ENCODE measurements at places on chromosomes 3 and 15. TPM values are rescaled to one million over a fixed set of nuclear protein-coding genes. Genes with fewer than 3 reads are reported as not detected.

Gene PRR23A
- not detected for total RNA-seq

Gene MOBP
- total RNA-seq: 0.27 TPM

Gene CCDC80
- 19.4 TPM for total RNA-seq

Gene LDHAL6B
- total RNA-seq: not detected

Gene GTF2A2
- total RNA-seq: 153 TPM

Gene SIDT1
- 1.0 TPM for total RNA-seq

Gene RETNLB
- not detected for total RNA-seq

Gene LEKR1
- 1.6 TPM for total RNA-seq

GRCh38 chr3:115512565-115513415 lies 110.5 kb upstream of the GAP43 start:
- DNase-seq: no peak

- no peak for DNase-seq
Measured at GRCh38 chr15:39086641-39087040, 494.2 kb upstream of the THBS1 start.

- DNase-seq: peak; percentile 63
Measured at GRCh38 chr3:61627768-61628185, 66.4 kb downstream of the PTPRG start.

- DNase-seq: no peak
Measured at GRCh38 chr3:97658668-97659285, 105.8 kb upstream of the ARL6 start.

DNA sequence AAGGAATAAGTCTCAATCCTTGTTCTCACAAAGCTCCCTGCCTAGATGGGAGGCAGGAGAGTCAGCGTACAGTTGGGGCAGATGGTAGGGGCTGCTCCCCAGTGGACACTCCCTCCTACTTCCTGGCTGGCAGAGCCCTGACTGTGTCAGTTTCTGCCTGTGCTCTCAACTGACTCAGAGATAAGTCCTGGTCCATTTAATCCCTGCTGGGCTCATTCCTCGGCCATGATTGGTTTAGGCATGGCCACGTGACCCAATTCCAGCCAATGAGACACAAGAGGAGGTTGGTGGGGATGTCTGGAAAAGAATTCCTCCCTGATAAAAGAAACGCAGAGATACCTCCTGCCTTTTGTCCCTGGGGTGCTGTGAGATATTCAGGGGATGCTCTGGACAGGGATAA lies 118.1 kb upstream of the SLC6A11 start:
- DNase-seq: no peak

- no peak for DNase-seq
Measured at GRCh38 chr3:42690191-42690590, 4.9 kb downstream of the KLHL40 start.

DNA sequence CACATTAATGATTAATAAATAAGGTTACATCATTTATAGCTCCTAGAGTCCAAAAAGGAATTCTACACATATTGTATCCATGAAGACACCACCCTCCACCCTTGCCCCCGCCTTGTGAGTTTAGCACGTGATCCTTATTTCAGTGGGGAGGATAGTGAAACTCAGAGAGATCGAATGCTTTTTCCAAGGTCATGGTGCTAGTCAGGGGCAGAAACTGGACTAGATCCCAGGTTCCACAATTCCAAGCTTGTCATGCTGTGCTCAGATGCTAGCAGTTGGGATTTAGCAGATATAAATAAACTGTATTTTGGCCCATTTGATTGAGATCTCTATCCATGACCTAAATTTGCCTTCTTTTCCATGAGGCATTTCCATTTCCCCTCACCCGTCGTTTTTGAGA lies 227.4 kb upstream of the THRB start:
- DNase-seq: no peak

DNA sequence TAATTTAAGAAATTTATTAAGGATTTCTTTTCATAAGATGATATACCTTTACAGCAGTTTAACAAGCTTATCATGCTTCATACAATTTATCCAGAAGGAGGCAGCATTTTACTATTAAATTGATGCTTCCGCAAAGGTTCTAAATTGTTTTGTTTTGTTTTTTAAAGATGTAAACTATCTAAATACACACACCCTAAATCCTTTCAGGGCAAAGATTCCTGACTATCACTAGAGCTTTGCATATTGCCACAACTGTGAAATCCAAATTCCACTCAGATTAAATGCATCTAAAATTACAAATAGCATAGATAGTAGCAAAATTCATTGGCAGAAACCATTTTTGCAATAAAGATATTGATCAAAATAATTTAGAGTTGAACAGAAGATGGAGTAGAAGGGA lies 44.5 kb upstream of the CCNL1 start:
- DNase-seq: no peak

DNA sequence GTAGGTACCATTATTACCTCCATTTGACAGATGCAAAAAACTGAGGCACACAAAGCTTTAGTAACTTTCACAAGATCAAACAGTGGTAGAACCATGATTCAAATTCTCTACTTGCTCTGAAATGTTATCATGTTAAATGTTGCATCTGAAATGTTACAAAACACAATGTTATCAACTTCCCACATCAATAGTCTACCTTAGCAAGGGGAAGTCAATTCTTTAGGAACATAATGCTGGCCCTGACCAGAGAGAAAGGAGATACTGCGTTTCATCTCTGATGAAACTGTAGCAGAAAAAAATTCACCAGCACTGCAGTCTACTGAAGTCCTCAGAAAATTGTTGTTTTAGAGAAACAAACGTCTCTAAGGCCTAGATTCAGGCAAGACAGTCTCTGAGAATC lies 174.1 kb downstream of the SATB1 start:
- DNase-seq: no peak

- peak; percentile 17 for DNase-seq
Measured at GRCh38 chr15:77839970-77840905, 207.5 kb upstream of the LINGO1 start.

DNA sequence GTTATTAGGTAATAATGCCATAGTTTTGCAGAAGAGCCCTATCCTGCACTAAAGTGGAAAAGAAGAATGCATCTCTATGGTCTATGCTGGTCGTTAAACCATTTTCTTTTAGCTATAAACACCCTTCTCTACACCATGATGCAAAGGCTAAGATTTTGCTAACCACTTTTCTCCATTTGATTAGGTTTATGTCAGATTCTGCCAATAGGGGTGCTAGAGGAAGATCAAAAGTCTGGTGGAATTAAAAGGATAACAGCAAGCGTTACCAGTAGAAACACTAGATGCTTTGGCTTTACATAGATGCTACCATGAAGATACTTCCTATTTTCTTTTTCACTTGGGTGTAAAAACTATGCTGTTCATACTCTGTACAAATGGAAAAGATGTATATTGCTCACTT lies 669.8 kb upstream of the ARPP21 start:
- no peak for DNase-seq

- no peak for DNase-seq
Measured at GRCh38 chr15:90680371-90680935, 36.7 kb upstream of the BLM start.

- no peak for DNase-seq
Measured at GRCh38 chr3:126017362-126017761, 48.4 kb downstream of the ROPN1B start.

DNA sequence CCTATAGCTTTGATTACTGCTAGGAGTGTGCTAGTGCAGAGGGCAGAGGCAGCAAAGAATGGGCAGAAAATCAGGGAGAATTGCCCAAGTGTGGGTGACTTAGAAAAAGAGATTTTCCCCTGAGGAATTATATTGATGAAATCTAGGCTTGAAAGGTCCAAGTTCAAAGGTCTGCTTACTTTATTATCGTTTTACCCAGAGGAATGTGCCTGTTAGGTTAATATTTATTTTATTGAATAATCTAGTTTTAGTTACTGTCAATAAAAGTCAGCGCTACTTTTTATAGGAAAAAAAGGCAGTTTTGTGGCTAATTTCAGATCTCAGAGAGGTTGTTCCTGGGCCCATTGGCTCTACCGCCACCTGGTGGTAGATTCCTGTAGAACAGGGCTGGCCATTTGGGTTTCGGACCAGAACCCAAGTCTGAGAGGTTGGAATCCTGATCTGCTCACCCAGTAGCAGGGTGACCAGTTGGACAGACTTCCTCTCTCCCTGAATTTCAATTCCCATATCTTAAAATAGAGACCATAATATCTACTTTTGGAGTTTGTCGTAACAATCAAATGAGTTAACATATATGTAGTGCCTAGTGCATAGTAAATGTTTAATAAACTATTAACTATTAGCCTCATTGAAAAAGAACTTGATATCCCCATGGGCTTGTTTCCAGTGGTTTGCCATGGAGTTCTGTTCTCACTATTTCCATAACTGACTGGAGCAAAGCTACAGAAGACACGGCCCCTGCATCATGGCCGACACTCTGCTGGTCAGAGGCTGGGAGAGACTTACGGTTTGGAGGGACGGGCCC lies 62.7 kb upstream of the ZNF148 start:
- DNase-seq: peak; percentile 72

- peak; percentile 61 for DNase-seq
Measured at GRCh38 chr3:195895861-195896360, 12.4 kb downstream of the TNK2 start.

DNA sequence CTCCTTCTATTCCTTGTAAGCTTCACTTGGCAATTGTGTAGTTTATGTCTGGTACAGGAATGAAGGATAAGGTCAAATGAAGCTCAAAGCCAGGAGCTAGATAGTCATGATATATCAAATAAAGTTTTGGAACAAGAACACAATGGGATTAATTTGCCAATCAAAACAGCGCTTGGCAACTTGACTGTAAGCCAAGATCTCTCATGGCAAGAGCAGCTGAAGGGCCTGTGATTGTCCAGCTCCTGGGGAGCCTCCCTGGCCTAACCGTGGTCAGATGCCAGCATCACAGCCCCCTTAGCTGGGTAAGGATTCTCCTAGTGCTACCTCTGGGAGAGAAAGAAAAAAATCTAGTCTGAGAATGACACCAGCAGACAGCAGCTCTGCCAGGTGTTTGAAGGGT lies 97.2 kb downstream of the LIPC start:
- no peak for DNase-seq

DNA sequence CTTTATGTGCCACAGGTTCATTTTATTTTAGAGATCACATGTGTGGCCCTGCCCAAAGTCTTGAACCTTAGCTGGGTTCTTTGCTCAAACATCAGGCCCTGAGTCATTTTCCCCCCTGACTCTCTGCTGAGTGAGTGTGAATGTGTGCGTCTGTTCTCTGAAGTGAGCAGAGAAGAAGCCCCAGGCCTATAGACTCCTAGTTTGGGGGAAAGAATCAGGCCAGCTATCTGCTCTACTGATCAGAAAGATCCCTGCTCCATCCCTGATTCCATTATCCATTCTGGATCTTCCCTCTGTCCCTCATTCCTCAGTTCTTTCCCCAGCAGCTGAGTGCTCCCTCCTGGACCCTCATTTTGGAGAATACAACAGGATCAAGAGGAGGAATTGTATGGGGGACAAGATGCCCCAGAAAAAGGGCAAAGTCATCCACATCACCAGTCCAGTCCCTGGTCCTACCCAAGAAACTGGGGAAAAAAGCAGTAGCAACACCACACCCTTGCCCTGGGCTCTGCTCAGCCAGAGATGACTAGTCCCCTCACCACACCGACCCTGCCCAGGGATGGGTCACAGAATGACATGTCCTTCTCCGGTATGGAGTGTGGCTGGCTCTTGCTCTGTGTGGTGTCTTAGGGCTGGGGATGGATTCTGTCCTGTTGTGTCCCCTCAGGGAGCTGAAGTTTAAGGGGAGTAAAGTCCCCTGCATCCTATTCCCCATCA lies 3.2 kb downstream of the DUOX1 start:
- DNase-seq: no peak

GRCh38 chr3:52237657-52238172 lies 1.2 kb downstream of the TWF2 start:
- no peak for DNase-seq

All from Caco-2 (cell line).